Ovary (tissue), 10 donors: ENCODE measurements at places on chromosomes 16 and 17. TPM values are rescaled to one million over a fixed set of nuclear protein-coding genes. Genes with fewer than 3 reads are reported as not detected.
A peak's percentile ranks its signal among the peaks of the same experiment; 100 is the strongest.

DNA sequence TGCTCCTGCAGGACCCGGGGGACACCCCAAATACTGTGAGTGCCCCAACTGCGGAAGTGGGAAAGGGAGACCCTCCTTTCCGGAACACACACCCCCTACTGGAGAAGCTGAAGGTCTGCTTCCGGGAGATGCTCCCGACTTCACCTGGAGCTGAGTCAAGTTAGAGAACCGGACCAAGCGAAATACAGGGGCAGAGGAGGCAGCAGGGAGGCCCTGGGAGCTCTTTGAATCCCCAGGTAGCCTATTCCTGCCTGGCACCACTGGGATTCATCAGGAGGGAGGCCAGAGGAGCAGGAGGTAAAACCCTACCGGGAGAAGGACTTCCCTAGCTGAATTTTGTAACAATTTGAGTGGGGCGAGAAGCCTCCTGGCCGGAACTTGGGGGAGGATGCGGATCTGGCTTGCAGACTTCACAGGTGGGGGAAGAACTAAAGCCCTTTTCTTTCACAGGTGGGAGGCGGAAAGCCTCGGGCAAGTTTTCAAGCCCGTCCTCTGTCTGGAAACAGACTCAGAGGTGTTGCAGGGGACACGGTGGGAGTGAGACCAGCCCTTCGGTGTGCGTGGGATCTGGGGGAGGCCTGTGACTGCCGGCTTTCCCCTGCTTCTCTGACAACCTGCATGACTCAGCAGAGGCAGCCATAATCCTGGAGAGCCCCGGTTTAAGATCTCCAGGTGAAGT is 22.4 kb upstream of the TEKT1 start:
- H3K27ac ChIP-seq, result no peak overlapping the region
- H3K27me3 ChIP-seq, result no peaks in the 10 kb centered on the region
- no peaks in the 10 kb centered on the region for H3K4me1 ChIP-seq
- H3K4me3 ChIP-seq, result no peak overlapping the region

DNA sequence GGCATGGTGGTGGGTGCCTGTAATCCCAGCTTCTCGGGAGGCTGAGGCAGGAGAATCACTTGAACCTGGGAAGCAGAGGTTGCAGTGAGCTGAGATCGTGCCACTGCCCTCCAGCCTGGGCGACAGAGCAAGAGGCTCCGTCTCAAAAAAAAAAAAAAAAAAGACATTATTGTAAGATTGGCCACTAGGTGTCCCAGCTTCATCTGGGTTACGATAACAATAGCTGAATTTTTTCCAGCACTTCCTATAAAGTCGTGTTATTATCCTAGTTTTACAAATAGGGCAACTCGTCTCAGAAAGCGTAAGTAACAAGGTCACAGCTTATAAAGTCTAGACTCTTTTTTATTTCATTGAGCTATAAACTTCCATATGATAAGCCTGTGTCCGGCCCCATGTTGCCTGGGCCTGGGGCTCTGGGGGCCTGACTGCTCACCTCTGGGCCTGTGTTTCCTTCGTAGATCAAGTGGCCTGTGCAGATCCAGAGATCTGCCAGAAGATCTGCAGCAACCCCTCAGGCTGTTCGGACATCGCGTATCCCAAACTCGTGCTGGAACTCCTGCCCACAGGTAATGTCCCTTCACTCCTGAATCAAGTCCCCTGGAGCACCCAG is 60.5 kb downstream of the SLC5A11 start:
- H3K4me1 ChIP-seq, result no peaks in the 10 kb centered on the region
- H3K4me3 ChIP-seq, result no peak overlapping the region
- no peaks in the 10 kb centered on the region for H3K36me3 ChIP-seq
- H3K27ac ChIP-seq, result no peak overlapping the region

The GPR179 gene
- total RNA-seq, result 0.13 TPM

The CHRNE gene
- 1.0 TPM for total RNA-seq

GRCh38 chr17:80820331-80820730 is 171.3 kb upstream of the CHMP6 start:
- DNase-seq, result no peak
- no peaks in the 10 kb centered on the region for H3K36me3 ChIP-seq
- no peaks in the 10 kb centered on the region for H3K27me3 ChIP-seq
- H3K27ac ChIP-seq, result no peak overlapping the region
- H3K4me3 ChIP-seq, result no peak overlapping the region

The PHOSPHO1 gene
- 0.26 TPM for total RNA-seq

- H3K4me1 ChIP-seq, result peaks cover 6% of the 10 kb centered on the region
- H3K36me3 ChIP-seq, result no peaks in the 10 kb centered on the region
- H3K27me3 ChIP-seq, result no peaks in the 10 kb centered on the region
- H3K27ac ChIP-seq, result no peak overlapping the region
Measured at GRCh38 chr16:22358000-22358399, 16.4 kb downstream of the CDR2 start.

DNA sequence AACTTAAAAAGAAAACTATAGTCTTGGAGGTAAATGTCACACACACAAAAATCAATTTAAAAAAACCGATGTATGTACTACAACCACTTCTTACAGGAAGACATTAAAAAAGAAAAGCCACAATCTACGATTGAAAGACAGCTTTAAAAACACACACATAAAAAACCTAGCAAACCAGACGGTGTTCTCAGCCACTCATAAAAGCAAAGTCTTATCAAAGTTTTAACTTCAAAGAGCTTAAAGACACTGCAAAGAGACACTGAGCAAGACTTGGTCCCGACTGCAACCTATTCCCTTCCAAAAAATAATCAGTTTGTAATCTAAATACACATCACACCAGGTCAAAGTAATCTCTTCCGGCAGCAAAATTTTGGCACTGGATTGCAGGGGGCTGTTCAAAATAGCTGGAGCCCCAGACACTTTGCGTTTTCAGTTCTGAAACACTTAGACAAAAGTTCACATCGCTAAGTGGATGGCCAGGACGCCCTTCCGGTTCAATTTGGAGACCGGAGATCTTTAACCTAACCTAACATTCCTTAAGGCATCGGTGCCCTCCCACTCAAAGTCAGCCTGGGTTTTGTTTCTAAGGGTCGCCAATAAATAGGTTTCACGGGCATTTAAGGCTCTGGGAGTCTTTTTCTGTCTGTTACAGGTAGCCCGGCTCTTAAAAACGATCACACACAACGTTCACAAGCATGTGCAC is 2.6 kb downstream of the ZCCHC14 start:
- H3K27ac ChIP-seq, result no peak overlapping the region
- H3K36me3 ChIP-seq, result no peaks in the 10 kb centered on the region
- H3K27me3 ChIP-seq, result no peaks in the 10 kb centered on the region
- H3K4me1 ChIP-seq, result peaks cover 21% of the 10 kb centered on the region
- no peak for DNase-seq

The CCL2 gene
- 156 TPM for total RNA-seq

- H3K4me3 ChIP-seq, result no peak overlapping the region
- no peaks in the 10 kb centered on the region for H3K36me3 ChIP-seq
- H3K27me3 ChIP-seq, result no peaks in the 10 kb centered on the region
- no peak overlapping the region for H3K27ac ChIP-seq
Measured at GRCh38 chr16:66961914-66962313, 848 bp downstream of the CES3 start.

DNA sequence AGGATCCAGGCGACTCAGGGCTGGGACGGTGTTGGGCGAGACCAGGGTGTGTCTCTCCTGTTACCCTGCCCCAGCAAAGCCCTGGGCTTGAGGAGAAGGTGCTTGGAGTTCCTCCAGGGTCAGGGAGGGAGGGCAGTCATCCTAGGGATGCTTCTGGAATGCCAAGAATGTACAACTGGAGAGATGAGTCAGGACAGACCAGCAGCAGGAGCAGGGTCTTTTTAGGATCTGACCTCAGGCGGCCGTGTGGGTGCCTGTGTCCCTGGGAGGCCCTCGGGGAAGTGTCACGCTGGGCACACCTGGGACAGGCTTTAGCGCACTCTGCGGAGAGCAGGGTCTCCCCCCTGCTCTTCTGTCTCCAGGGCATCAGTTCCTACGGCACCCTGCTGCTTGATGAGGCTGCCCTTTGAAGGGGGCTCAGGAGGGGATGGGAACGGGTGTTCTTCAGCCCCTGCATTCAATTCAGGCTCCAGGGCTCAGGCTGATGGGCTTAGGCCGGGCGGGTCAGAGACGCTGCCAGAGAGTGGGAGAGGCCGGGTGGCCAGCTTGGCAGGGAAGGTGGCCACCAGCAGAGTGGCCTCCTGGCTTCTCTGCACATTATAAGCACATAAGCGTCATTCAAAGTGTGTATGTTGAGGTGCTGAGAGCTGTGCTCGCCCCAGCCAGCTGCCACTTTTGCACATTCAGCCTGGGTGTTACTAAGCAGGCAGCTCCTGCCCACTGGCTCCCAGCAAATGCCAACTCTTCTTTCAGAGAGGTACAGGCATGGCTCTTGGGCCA is 8.4 kb upstream of the MTSS2 start:
- no peaks in the 10 kb centered on the region for H3K36me3 ChIP-seq
- no peak for DNase-seq
- no peaks in the 10 kb centered on the region for H3K27me3 ChIP-seq
- H3K4me3 ChIP-seq, result no peak overlapping the region
- peaks cover 55% of the 10 kb centered on the region for H3K4me1 ChIP-seq
- peak overlapping the region; percentile 79 for H3K27ac ChIP-seq
